ENCODE measurements at places on chromosomes 6 and 20.

GRCh38 chr6:14693301-14694192 lies 552.3 kb upstream of the JARID2 start:
- no peak for DNase-seq

- no peak for DNase-seq
Measured at GRCh38 chr20:57568960-57569359, 8.1 kb downstream of the PCK1 start.

- DNase-seq: no peak
Measured at GRCh38 chr6:3546121-3546520, 89.3 kb upstream of the SLC22A23 start.

DNA sequence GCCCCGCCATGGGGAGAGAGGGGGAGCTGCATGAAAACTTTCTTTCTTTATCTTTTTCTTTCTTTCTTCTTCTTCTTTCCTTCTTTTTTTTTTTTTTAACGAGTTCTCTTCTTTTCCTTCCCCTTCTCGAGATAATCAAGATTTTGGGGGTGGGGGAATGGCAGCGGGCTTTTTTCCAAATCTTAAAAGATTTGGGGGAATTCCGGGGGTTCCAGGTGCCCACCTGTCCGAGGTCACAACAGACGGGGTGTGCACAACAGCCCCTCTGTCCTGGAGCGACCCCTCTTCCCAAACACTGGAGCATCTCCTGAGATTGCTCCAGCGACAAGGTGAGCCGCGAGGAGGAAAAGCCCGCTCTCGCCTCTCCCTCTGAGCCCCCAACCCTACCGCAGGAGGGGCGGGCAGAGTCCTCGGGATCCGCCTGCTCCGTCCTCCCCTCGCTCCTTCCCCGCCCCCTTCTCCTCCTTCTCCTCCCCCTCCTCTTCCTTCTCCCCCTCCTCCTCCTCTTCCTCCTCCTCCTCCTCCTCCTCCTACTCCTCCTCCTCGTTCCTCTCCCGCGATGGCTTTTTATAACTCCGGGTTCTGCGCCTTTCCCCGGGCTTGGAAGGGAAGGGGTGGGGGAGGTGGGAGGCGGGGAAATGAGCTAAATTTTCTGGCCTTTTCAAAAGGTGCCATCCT lies 689 bp upstream of the KCNB1 start:
- DNase-seq: no peak

DNA sequence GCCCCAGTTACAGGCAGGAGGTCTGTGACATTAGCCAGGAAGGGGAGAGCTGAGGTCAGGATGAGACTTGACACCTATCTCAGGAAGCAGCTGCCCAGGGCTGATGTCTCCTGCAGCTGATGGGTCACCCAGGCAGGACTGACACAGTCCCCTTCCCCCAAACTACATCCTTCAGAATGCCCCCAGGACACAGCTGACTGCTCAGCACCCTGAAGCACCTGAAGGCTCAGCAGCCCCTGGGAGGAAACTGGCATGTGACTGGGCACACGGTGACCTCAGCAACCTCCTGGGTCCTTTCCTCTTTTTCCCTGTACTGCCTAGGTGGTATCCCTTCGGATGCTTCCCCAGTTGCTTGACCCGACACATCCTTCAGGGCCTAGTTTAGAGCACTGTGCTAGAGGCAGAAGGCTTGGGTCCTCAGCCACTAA lies 1.9 kb downstream of the SDC4 start:
- no peak for DNase-seq

DNA sequence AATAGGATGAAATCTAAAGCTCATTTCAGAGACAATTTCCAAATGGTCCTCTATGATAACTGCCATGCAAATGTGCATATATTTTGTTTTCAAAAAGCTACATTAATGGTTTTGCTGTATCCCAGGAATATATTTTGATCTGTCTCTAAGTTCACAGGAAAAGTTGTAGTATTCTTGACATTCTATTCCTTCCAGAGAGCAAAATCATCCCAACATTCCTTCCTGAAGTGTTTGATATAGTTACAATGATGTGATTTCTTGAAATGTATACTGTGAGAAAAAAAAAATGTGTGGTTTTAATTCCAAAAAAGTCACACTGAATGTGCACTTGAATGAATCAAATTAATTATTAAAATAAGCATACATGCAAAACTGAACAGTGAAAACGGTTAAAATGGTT lies 996.0 kb upstream of the CITED2 start:
- DNase-seq: no peak

DNA sequence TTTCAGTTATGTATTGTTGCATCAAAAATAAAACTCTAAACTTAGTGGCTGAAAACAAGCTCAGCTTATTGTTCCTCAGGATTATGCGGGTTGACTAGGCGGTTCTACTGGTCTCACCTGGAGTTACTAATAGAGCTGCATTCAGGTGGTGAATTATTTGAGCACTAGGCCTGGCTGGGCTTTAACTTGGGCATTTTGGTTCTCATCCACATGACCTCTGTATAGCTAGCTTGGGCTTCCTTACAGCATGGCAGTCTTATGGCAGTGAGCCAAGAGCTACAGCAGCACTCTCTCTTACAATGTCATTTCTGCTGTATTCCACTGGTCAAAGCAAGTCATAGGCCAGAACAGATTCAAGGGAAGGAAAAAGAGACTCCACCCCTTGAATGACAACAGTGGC lies 1.6 kb downstream of the PGBD1 start:
- DNase-seq: peak; percentile 19

DNA sequence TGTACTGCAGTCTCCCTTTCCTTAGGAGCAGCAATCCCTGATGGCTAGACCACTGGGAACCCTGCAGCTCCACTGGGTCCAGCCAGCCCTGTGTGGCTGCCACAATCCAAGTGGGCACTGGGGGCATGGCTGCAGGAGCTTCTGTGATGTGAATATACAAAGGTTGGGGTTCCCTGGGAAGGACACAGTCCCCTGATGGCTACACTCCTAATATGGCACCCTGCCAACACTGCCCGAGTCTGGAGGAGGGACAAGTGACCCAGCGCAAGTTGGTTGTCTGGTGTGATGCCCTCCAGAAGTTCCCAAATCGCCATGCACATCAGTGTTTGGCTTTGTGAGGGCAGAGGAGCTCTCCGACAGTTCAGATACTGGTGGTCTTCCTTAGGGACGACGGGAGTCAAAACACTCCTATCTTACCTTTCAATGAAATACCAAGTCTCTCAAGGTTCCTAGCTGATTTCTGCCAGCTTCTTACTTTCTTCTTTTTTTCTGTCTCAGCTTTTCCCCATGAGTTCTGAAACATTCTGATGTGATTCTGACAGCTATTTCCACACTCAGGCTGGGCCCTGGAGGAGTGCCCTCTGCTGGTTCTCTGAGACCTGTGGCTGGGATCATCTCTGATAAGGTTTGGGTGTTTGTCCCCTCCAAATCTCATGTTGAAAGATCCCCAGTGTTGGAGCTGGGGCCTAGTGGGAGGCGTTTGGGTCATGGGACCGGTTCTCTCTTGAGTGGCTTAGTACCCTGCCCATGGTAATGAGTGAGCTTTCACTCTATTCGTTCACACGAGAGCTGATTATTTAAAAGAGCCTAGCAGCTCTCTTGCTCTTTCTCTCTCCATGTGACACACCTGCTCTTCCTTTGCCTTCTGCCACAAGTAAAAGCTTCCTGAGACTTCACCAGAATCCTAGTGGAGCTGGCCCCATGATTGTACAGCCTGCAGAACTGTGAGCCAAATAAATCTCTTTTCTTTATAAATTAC lies 15.5 kb upstream of the ZFP57 start:
- peak; percentile 34 for DNase-seq

- DNase-seq: peak; percentile 52
Measured at GRCh38 chr6:17959302-17959701, 28.1 kb downstream of the KIF13A start.

- no peak for DNase-seq
Measured at GRCh38 chr6:33642897-33643296, 21.8 kb downstream of the ITPR3 start.

DNA sequence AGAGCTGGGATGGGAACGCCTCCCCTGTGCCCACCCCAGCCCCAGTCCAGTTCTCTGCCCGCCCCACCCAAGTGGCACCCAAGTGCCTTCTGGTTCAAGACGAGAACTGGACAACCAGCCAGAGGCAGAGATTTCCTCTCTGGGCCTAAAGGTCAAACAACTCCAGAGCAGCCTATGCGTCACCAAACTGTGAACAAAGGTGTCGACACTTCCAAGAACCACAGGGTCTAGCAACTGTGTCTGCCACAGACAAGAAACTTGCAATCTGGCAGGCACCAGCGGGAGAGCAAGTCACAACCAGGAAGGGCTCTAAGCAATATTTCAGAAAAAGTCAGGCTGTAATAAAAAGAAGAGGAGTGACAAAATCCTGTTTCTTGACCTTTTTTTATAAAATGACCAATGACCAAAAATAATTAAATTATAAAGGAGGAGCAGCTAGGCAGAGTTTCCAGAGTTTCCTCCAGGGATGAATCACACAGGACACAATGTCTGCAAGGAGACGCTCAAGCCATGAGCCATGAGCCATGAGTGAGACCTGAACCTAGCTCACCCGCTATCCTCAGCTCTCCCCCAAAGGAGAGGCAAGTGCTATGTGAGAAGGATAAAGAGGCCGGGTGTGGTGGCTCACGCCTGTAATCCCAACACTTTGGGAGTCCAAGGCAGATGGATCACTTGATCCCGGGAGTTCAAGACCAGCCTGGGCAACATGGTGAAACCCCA lies 11.1 kb downstream of the EDEM2 start:
- DNase-seq: peak; percentile 87

- DNase-seq: peak; percentile 68
Measured at GRCh38 chr6:132199343-132199742, 201.9 kb downstream of the MOXD1 start.

- peak; percentile 59 for DNase-seq
Measured at GRCh38 chr6:16684195-16684689, 77.0 kb downstream of the ATXN1 start.

GRCh38 chr6:52074155-52074554 lies 13.3 kb downstream of the PKHD1 start:
- no peak for DNase-seq

Data from choroid plexus epithelial cell (primary cell).